ENCODE measurements at places on chromosomes 4 and X.

- no peak for DNase-seq
Observed at GRCh38 chrX:65821721-65822496, 154.5 kb downstream of the MSN start.

DNA sequence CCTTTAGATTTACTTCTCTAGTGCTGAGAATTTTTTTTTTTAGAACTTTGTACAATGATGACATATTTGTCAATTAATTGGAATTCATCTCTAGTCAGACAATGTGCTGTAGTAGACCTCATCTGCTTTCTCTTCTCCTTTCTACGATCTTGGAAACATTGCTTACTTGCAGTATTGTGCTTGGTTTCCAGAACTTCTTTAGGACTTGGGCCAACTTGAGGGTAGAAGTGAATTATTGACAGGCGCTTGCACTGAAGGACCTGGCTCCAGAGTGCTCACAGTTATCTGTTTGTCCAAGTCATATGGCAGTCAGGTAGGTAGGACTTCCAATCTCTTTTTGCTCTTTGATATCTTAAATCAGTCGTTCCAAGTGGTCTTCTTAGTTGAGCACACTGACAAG lies 39.6 kb downstream of the FNIP2 start:
- no peak for DNase-seq

DNA sequence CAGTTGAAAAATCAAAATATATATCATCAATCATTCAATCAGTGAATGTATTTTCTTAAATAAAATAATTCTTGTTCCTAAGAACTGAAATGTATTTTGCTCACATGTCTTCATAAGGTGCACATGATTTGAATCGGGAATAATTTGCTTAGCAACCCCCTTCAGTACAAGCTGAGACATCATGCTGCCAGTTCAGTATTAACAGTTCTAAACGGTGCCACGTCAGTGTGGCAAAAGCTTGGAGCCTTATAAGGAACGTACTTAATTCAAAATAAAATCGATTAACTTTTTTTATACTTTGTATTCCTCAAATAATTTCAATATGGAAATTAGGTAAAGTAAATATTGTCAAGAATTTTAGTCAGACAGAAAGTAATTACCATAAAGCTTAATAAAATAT lies 287.9 kb downstream of the CCSER1 start:
- no peak for DNase-seq

GRCh38 chr4:98283219-98284189 lies 22.3 kb downstream of the RAP1GDS1 start:
- DNase-seq = no peak

GRCh38 chr4:94516067-94516466 lies 64.3 kb downstream of the PDLIM5 start:
- DNase-seq = peak; percentile 64

- DNase-seq = no peak
Observed at GRCh38 chr4:67158666-67159065, 386.6 kb downstream of the CENPC start.

DNA sequence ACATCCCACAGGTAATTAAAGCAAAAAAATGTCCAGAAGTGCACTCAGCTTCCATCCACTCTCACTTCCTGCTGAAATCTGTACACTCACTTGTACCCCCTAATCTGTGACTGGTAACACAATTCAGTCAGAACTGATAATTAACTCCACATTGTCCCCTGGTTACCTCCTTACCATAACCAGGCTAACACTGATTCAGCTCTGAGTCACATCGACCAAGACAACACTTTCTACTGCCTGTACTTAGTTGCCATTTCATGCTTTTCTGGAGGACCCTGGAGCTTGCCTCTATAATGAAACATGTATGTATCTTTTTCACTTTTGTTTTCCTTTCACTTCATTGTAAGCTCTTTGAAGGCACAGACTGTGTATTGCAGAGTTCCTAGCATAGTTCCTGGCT lies 130.9 kb upstream of the GABRG1 start:
- no peak for DNase-seq

DNA sequence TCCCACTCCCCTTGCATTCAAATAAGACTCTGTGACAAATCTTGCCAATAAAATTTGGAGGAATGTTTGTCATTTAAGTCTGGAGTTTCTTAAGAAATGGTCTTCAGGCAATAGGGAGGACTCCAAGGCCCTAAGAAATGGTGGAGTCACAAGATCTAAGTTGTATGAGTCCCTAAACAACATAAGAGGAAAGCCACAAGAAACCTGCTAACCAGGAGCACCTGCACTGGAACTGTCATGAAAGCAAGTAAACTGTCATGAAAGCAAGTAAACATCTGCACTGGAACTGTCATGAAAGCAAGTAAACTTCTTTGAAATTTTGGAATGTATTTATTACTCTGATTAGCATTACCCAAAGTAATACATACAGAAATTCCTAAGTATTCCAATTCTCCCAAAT lies 3.5 kb downstream of the CNOT6L start:
- no peak for DNase-seq

DNA sequence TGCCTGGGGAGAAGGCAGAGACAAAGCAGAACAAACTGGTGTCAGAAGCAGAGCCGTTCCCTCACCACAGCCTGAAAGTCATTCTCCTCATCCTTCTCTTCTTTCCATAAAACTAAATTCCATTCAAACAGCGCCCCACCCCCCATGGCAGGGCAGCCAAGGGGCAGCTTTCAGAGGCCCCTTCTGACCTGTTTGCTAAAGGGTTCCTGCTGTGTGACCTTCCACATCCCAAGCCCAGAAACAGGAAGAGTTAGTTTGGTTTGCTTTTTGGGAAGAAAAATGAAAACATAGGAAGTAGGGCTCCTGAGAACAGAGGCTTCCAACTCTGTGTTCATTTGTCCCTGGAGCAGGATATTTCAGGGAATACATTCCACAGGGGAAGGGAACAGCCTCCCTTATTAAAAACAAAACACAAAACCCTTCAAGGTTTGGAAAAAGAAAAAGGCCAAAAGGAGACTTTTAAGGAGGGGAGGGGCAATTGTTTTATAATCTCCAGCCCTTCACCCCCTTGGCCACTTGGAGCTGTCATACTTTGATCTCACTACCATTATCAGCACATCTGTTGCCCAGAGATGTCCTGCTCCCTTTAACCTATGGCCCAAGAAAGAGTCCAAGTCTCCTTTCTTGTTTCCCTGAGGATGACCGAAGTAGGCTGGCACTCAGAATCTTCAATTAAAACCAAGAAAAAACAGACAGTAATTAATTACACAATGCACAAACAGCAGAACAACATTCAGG lies 25.3 kb downstream of the STARD8 start:
- no peak for DNase-seq

GRCh38 chrX:106599411-106599810 lies 12.4 kb upstream of the RADX start:
- no peak for DNase-seq

DNA sequence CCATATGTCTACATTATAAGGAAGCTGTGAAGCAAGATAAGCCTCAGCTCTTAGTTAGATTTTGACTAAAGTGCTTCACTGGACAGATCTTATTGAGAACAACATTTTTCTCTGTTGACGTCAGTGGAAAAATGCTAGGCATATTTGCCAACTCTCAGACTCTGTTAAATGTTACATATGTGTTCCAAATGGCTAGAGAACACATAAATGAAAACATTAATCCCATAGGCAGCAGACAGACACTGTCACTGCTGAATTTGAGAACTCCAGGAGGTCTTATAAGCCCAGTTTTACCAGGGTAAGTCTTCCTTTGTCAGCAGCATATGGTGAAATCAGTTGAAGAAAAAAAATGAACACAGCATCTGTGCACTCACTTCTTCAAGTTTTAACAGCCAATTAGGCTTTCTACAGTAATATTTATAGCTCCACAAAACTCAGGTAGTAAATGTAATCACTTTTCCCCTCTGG lies 186.9 kb downstream of the CAMK2D start:
- peak; percentile 57 for DNase-seq

GRCh38 chrX:9576059-9576458 lies 111.2 kb downstream of the TBL1X start:
- no peak for DNase-seq

- no peak for DNase-seq
Observed at GRCh38 chr4:6689506-6689960, 4.1 kb upstream of the S100P start.

- no peak for DNase-seq
Observed at GRCh38 chr4:6752486-6752829, 30.1 kb upstream of the KIAA0232 start.

DNA sequence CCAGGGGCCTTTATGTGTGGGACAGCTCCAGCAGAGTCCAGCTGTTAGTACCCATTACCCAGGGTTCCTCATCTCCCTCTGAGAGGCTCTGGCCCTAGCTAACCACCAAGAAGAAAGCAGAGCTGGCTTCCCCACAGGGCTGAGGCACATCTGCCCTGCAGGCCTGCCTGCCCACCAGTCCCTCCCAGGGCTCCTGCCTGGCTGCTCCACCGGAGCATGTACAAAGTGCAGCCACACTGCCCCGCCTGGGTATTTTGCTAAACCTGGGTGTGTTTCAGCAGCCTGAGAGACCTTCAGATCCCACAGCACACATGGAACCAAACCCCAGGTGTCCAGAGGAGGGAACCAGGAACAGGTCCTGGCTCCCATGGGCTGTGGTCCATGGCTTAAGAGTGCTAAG lies 500.4 kb upstream of the KLHL4 start:
- DNase-seq = no peak

DNA sequence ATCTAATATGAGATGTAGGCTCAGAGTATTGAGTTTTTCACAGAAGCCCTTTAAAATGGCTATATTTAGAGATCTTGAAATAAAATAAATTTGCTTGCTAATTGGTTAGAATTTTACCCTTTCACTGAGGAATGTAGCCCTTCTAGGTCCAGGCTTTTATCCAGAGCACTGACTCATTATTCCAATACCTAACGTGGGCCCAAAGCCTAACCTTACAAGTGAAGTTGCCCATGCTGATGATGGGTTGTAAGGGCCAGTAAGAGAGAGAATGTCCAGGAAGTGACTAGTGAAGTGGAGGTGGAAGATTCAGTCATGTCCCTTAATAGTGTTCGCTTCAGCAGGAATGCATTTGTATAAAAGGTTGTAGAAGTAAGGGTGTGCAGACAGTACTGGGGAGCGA lies 155.9 kb downstream of the STIM2 start:
- no peak for DNase-seq

GRCh38 chr4:41465146-41465761 lies 72.7 kb upstream of the LIMCH1 start:
- no peak for DNase-seq

DNA sequence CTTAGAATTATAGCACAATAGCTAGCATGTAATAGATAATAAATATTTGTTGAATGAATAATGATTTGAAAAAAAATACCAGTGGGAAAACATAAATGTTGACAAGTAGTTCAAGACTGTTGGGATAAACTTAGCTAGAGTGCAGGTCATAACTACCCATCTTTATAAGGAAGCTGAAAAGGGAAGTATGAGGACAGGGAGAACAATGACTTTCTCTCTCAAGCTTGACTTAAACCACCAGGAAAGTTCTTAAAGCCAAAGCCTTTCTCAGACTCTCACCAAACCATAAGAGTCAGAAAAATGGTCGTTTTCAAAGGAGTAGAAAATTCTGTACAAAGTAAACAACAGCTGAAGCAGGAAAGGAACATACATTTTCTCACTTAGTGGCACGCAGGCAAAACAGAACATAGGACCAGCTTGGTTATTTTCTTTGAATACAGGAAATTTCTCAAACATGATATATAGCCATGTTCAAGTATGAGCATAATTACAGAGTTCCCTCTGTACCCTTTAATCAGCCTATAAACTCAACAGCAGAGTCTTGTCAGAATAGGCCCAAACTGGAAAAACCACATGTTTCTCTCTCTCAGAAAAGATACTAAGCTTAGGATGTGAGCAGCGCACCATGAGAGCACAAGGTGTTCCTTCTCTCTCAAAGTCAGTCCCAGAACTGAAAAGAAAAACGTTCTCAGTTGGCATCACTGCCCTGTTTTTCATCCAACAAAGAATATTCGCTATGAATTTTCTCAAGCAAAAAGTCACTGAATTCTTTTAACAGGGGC lies 28.7 kb downstream of the MAPK10 start:
- no peak for DNase-seq

DNA sequence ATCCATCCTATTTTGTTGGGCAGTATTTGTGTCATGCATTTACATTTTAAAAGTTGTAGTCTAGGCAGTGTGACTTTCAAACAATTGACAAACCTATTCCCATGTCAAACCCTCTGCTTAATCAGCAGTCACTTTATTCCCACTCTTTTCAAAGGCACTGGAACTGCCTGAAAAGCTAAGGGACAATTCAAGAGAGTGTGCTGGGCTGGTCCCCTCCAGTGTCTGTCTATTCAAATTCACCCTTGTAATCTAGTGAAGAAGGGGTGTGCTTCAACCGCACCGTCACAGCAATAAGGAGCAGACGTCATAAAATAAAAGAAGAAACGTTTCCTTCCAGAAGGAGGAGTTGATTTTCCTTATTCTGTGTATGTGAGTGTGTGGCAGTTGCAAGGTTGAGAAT lies 197.0 kb upstream of the MAD2L1 start:
- no peak for DNase-seq

- DNase-seq = no peak
Observed at GRCh38 chr4:189121336-189121735, 819.3 kb upstream of the FRG1 start.

DNA sequence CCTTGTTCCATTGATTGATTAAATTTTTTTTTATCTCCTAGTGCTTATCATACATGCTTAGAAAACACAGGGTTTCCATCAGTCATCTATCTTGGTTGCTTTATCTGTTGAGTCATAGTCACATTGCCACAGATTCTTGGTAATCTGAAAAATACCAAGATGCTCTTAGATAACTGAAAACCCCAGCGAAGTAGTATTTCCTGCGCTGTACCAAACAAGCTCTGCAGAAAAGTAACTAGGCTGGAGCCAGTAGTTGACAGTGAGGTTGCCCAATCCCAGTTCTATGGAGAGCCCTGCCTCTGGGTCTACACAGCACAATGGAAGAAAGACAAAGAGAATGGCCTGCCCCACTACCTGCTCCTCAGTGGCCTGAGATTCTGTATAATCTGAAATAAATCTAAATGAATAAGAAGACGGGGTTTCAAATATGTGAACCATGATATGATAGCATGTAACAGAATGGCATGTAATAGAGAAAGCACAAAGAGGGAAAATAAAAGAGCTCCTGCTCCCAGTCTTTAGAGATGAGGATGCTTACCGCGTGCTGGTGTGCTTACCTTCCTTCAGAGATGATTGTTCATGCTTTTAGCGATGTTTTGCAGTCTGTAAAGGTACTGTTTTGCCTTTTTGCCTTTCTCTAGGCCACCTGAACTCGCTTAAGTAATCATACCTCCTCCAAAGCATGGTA lies 55.3 kb upstream of the RAPGEF2 start:
- no peak for DNase-seq

DNA sequence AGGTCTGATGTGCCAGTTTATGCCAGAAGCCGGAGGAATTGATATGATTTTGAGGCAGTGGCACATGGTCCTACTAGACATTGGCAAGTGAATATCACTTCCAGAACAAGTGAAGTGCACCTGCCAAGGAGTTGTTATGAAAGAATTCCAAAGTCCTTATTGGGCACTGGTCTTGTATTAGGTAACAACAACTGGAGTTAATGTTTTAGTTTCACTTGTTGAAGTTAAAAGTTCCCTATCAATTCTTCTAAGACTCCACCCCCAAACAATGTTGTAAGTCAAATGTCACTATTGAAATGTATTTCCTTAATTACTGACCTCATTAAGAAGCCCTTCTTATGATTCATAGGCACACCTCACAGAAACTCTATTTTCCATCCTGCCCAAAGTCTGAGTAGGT lies 3.1 kb downstream of the TET2 start:
- no peak for DNase-seq

GRCh38 chrX:56860888-56861287 lies 131.8 kb downstream of the NBDY start:
- no peak for DNase-seq

Measured in AG04450 (cell line).